HT-29 (cell line): ENCODE measurements at places on chromosomes 7 and 10. TPM values are rescaled to one million over a fixed set of nuclear protein-coding genes. Genes with fewer than 3 reads are reported as not detected.

- DNase-seq, result no peak
Measured at GRCh38 chr10:103645141-103646054, 151.9 kb downstream of the NEURL1 start.

GRCh38 chr10:100509241-100509840, 10.3 kb downstream of the SEC31B start:
- DNase-seq, result no peak

GRCh38 chr10:29240986-29241660, 47.7 kb upstream of the LYZL1 start:
- DNase-seq, result no peak

DNA sequence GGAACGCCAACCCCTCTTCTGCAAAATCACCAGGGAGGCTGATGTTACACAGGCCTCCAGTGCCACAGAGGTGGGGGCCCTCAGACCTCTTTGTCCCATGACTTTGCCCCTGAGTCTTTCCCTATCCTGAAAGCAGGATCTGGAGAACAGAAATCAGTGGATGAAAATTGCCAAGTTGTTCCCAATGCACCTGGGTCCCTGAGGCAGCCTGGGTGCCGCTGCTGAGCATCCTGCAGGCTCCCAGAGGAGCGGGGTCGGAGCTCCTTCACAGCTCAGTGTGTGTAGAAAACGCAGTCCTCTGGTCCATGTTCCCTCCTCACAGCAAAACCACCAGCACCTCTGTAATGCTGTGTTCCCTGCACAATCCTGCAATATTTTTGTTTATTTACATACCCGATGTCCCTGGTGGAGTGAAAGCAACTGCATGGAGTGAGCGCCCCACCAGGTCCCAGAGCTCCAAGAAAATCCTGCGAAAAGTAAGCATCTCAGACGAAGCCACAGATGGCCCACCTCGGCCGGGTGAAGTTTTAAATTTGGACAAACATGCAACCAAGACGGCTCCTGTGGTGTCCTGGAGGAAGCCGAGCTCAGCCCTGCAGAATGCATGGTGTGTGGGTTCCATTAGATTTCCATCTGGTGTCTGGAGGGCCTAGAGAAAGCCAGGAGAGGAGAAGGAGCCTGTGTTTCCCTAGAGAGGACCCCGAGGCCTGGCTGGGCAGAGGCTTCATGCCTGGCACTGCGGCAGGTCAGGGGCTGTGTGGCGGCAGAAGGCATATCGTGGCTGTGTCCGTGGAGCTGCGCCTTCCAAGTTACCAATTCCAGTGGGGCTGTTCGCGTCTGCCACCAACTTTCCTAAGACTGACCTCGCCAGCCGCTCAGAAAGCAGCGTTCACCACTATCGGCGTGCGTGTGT, 235.2 kb downstream of the WDR37 start:
- no peak for DNase-seq

DNA sequence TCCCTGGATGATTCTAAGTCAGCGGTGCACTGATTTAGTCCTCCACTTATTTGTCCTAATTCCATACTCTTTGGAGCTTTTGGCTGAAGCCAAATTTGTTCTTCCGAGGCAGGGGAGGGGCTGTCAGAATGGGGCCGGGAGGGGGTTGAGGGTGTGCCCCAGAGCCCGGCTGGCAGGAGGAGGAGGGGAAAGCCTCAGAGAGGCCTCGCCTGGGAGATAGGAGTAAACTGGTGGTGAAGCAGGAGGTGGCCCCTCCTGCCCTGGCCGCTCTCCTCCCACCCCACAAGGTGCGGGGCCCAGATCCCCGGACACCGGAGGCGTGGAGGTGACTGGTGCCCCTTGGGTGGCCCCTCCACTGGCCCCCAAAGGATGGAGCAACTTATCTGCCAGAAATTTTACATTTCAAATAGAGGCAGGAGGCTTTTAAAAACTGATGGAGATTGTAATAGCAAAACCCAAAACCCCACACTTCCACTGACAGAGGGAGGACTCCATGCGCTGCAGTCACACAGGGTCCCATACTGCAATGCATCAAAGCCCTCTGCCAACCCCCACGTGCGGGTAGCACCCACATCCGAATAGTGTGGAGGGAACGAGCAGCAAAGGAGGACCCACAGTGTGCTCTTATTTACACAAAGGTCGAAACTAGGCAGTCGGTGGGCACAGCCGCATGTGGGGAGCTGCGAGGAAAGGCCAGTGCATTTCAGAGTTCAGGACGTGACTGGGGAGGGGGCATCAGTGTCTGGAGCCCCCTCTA, 61.9 kb downstream of the CAMK2B start:
- DNase-seq, result no peak

Gene RET
- not detected in 2 replicates for total RNA-seq

Gene OAT
- total RNA-seq, result 26.5 and 28.9 TPM in 2 replicates
